Effector memory CD4-positive, alpha-beta T cell (primary cell): ENCODE measurements at places on chromosomes 16 and 17.

- no peak for DNase-seq
Observed at GRCh38 chr16:75044800-75045361, 46.1 kb downstream of the ZNRF1 start.

- DNase-seq: no peak
Observed at GRCh38 chr17:13594310-13594709, 7.4 kb downstream of the HS3ST3A1 start.

- DNase-seq: no peak
Observed at GRCh38 chr16:17154981-17155380, 315.8 kb downstream of the XYLT1 start.

DNA sequence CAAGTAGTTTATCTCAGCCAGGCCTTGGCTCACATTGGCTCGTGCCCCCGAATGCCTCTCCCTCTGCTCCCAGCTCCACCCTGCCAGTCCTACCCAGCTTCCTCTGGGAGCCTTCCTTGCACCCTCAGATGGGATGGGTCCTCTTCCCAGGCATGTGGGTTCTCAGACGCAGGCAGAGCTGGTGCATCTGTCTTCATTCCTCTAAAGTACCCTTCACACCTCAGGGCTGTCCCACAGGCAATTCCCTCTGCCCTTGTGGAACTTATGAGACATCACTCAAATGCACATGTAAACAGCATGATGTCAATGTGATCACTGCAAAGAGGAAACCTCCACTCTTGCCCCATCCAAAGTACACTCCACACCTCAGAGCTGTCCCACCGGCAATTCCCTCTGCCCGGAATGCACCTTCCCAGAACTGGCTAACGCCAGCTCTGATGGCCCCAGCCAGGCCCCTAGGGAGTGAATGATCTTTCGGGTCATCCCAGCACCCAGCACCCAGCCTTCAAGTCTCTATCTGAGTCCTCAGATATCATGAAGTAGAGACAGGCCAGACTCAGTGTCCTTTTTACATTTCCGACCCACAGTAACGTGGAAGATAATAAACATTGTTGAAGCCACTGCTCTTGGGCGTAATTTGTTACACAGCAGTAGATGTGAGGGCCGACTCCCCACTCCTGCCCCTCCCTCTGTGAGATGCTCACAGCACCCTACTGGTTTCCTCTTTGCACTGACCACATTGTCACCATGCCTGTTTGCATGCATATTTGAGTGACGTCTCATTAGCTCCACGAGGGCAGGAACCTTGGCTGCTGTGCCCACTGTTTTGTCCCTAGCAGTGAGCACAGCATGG, 85.4 kb downstream of the N4BP1 start:
- DNase-seq: no peak

GRCh38 chr17:73799096-73799495, 154.9 kb upstream of the SDK2 start:
- no peak for DNase-seq

DNA sequence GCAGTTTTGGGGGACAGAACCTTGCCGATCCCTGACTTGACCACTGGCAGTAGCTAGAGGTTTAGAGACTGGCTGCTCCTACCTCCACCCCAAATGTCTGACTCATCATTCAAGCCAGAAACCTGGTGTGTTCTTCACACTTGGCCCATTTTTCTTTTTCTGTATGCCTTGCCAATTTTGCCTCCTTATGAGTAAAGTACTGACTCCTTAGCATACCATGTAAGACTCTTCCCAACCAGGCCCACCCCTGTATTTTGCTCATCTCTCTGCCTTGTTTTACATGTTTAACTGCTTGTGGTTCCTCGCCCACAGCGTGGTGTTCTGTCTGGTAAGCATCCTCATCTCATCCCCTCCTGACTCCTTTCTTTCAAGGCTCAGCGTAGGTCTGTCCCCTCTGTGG, 37.9 kb downstream of the NUP88 start:
- no peak for DNase-seq

- DNase-seq: no peak
Observed at GRCh38 chr16:80197741-80198201, 343.0 kb upstream of the DYNLRB2 start.

- DNase-seq: no peak
Observed at GRCh38 chr17:6571452-6571781, 15.1 kb upstream of the PITPNM3 start.

GRCh38 chr17:55770196-55770870, 19.5 kb downstream of the PCTP start:
- DNase-seq: no peak

- peak; percentile 79 for DNase-seq
Observed at GRCh38 chr17:78130437-78131101, at the start of gene TMC8. Gene TMC8 (plus strand): TSS chr17:78130771. CDS start chr17:78131589, 818 bp downstream.

DNA sequence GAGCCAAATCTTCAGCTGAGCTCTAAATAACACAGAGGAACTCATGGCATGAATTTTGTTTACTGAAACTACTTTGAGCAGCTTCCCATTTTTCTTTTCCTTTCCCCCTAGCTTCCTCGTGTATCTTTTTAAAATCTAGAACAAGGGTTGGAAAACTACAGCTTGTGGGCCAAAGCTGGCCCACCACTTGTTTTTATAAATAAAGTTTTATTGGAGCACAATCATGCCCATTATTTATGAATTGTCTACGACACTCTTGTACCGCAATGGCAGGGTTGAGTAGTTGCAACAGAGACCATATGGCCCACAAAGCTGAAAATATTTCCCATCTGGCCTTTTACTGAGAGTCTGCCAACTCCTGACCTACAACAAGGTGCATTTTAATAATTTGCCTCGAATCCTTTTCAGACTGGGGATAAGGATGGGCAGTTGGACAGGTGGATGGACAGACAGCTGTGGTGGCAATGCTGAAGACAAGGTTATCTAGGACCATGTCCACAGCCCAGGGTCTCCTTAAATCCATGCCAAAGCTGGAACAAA, 87.7 kb downstream of the RMI2 start:
- no peak for DNase-seq

GRCh38 chr17:19254651-19255050, 17.5 kb downstream of the EPN2 start:
- DNase-seq: no peak

DNA sequence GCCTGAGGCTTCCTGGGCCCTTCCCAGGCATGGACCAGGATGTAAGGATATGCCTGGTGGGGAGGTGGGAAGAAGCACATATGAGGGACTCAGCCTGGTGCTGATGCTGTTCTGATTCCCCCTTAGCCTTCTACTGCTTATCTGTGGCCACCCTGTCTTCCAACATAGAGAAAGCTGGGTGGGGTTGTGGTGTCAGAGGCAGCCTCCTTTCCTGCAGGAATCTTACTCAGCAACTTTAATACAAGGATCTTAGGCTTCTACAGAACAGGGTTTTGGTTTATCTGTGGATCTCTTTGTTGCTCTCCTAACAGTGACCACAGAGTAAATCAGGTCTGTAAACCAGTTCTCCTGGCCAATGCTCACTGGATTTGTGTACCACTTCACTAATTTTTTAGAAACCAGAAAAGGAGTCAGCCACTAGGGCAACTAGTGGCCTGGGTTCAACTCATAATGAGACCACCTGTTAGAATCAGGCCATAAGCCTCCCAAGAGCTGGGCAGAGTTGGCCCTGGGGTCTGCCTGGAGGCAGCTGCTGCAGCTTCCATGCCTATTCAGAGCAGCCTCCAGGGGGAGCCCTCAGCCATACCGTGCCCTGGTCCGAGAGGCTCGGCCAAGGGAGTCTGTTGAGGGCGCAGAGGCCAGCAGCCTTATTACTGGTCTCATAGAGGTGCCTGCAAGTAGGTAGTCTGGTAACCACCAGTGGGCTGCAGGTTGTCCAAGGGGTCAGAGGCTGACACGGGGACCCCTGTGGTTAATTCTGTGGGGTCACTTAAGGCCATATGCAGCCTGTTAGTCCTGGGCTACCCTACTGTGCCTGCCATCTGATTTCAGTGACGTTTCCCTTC, 7.1 kb downstream of the HAS3 start:
- DNase-seq: peak; percentile 23

GRCh38 chr17:2936351-2936750, 127.1 kb downstream of the OR1D5 start:
- no peak for DNase-seq

GRCh38 chr16:49399594-49400364, 26.2 kb downstream of the C16orf78 start:
- DNase-seq: no peak

- DNase-seq: no peak
Observed at GRCh38 chr17:76254275-76254674, 10.9 kb upstream of the UBALD2 start.

GRCh38 chr17:35244341-35245195, 1.7 kb downstream of the SLFN5 start:
- DNase-seq: peak; percentile 80

- DNase-seq: no peak
Observed at GRCh38 chr16:1080801-1081733, 8.5 kb downstream of the SSTR5 start.

DNA sequence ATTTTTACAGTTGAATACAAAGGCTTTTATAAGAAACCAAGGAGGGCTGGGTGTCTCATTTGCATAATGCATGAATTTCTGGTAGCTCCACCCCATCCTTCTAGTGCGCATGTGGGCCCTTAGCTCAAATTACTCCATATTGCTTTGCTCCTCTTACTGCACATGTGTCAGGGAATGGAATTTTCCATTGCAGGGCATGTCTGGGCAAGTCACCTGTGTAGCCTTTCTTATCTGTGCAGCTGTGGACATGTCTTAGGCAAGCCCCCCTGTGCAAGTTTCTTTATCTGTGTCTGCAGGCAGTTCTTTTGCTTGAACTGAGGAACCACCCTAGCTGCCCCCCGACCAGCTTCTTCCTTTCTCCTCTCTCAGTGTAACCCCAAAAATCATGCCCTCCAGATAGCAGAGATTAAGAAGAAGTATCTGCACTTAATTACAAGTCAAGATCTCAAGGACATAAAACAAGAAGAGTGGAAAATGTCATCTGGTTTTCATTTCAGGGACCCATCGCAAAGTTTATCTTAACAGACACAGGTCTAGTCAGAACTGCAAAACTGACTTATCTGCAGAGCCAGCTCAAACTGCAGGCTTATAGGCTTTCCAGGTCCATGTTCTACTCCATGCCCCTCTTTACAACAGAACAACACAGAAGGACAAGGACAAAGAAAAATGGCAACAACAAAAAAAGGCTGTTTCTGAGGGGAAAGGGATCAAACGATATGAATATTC, 137.9 kb upstream of the HS3ST4 start:
- DNase-seq: no peak

DNA sequence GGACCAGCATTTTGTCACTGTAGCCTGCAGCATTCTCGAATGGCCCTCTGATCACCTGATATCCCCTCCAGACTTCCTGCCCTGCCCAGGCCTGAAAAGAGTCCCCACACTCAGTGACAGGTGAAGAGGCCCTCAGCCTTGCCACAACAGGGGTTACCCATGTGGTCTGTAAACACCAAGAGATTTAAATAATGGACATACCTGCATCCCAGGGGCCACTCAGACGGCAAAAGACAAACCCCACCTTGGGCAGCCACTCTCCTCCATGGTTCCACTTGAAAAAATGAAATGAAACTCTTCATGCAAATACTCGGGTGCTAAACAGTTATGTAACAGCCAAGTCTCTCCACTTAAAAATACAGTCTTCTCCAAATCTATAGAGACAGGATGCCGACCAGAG, 22.9 kb upstream of the PECAM1 start:
- no peak for DNase-seq

DNA sequence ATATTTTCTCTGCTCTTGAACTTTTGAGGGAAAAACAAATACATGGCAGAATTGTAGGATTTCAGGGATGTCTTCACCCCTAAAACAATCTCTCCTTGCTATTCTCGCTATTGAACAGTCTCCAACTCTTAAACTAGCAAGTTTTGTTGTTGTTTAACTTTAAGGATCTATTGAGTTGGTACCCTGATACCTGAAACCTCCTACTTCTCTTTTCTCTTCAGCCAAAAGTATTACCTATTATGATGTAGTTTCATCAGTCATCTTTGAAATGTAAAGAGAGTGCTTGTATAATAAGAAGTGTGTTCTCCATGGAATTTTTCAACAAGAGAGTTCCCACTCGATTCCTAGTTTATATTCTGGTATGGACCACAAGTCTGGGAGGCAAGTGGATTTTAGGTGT, 211.6 kb upstream of the TBX2 start:
- no peak for DNase-seq

- DNase-seq: no peak
Observed at GRCh38 chr16:88773812-88774291, 11.2 kb downstream of the PIEZO1 start.

DNA sequence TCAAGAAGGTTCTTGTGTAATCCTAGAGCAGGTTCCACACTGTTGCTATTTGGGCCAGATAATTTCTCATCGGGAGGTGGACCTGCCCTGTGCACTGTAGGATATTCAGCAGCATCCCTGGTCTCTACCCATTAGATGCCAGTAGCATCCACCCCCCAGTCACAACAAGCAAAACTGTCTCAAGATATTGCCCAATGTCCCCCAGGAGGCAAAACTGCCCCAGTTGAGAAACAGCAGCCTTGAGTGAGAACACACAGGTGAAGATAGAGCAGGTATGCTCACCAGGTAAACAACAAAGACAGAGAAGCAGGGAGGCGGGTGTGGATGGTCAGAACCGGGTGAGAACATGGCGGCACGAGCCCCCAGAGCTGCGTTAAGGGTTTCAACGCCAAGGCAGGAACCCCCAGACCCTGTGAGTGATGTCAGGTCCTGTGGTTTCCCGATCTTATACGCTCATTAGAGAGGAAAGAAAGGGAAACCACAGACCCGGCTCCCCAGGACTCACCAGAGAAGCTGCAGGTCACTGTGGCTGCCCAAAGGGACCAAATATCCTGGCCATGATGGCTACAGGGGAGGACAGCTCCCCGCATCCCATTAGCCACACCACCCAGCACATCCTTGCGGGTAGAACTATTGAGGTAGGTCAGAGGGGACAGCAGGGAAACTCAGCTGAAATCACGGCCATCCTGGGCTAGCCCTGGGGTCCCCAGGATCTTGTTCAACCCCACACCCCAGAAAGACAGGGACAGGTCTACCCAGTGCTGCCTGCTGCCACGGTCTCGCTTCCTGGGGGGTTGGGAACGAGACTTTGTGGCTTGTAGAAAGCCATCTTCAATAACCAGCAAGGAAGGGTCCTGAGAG, 21.2 kb downstream of the CDC42EP4 start:
- DNase-seq: no peak

- DNase-seq: no peak
Observed at GRCh38 chr16:82136956-82137821, 32.8 kb downstream of the MPHOSPH6 start.
